ENCODE measurements at places on chromosomes 2 and 18. TPM values are rescaled to one million over a fixed set of nuclear protein-coding genes. Genes with fewer than 3 reads are reported as not detected.

DLGAP1 gene
- total RNA-seq = not detected

SLC8A1 gene
- total RNA-seq = 8.3 TPM

ZNF521 gene
- total RNA-seq = 19.9 TPM

GALNT5 gene
- not detected for total RNA-seq

ZC3H15 gene
- 91.2 TPM for total RNA-seq

LIMS1 gene
- total RNA-seq = 132 TPM

CYBRD1 gene
- 28.4 TPM for total RNA-seq

NOSTRIN gene
- total RNA-seq = not detected

ATIC gene
- total RNA-seq = 28.9 TPM

All from HT1080 (cell line).